ENCODE measurements at places on chromosomes 3 and 15.

DNA sequence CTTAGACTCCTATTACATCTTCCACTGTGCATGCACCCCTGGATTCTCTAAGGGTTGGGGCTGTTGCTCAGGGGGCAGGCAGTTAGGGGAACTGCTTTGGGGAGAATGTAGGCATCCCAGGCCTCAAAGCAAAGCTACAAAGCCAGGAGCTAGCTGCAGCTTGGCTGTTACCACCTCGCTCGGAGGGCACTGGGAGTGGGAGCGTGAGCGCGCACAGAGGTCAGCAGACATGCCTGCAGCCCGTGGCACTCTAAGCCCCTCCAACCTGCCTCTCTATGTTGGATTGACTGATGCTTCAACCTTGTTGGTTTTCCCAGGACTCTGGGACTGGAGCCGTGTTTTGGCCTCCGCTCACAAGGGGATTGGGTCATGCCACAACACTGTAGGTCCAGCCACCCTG is 69.8 kb downstream of the CPN2 start:
- no peak for DNase-seq

GRCh38 chr3:168951884-168952283 is 711.6 kb downstream of the MECOM start:
- no peak for DNase-seq

- DNase-seq, result peak; percentile 87
Observed at GRCh38 chr3:54853573-54854404, 74.1 kb downstream of the LRTM1 start.

DNA sequence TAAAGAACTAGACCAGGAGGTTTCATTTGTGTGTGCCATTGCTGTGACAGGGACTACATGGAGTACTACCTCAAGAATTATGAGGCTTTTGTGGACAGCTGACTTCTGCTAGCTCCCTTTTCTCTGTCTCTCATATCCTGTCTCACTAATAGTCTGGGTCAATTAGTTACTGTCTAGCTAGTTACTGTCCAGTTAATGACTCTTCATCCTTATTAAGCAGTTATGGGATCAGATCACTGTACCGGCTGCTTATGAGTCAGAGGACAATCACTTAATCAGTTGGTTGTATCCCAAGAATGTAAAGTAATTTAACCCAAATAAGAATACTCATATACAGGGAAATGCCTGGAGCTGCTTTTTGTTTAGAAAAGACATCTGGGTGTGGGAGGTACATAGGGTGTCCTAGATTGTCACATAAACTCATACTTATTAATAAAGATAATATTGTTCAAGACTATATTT is 158.0 kb downstream of the CDIN1 start:
- DNase-seq, result peak; percentile 16

DNA sequence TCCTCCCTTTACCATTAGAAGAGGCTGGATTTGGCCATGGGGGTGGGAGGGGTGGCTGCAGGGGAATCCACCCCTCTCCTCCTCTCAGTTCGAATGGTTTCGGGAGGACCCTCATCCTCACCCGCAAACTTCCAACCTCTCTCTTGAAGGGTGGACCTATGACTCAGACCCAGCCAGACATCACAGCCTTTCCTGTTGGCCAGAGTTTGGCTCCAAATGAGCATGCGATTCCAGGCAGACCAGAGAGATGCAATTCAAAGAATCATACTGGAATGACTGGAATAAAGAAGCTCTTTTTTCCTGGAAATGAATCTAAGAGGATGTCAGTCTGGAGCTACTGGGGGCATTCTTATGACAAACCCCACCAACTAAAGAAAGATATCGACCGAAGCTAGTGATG is 516.7 kb upstream of the MDFIC2 start:
- peak; percentile 43 for DNase-seq

DNA sequence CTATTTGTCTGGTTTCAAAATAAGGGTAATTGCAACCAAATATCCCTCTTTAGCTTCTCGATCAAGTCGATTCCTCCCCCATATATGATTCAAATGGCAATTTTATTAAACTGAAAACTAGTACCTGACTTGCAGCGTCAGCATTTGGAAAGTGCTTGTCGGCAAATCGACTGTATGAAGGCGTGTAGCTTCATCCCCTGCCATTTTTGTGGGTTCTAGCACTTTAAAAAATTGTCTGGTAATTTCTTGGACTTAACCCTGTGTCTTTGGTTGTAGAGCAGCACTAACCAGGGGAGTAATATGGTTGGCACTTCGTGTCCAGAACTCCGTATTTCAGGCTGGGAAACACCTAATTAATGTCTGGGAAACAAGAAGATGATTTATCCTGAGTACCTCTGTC is 573 bp downstream of the MME start:
- peak; percentile 11 for DNase-seq

DNA sequence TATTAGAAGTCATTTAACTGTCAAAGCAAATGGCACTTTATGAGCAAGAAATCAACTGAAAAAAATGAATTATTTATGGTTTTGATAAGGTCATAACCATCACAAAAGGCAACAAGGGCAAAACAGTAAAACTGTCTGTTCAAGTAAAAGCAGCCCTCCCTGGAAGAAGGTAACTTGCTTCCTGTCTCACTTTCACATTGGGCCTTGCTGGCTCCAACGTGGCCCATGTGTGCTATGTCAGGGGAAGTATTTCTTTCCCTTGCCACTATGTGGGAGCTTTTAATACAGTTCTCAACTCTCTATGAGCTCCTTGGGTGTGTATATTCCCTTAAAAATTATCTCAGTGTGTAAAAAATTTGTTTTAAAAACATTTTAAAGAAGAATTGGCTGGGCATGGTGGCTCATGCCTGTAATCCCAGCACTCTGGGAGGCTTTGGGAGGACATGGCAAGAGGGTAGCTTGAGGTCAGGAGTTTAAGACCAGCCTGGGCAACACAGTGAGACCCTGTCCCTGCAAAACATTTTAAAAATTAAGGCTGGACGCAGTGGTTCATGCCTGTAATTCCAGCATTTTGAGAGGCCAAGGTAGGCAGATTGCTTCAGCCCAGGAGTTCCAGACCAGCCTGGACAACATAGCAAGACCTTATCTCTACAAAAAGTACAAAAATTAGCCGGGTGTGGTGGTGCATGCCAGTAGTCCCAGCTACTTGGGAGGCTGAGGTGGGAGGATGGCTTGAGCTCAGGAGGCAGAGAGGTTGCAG is 45.2 kb upstream of the TJP1 start:
- DNase-seq, result no peak

DNA sequence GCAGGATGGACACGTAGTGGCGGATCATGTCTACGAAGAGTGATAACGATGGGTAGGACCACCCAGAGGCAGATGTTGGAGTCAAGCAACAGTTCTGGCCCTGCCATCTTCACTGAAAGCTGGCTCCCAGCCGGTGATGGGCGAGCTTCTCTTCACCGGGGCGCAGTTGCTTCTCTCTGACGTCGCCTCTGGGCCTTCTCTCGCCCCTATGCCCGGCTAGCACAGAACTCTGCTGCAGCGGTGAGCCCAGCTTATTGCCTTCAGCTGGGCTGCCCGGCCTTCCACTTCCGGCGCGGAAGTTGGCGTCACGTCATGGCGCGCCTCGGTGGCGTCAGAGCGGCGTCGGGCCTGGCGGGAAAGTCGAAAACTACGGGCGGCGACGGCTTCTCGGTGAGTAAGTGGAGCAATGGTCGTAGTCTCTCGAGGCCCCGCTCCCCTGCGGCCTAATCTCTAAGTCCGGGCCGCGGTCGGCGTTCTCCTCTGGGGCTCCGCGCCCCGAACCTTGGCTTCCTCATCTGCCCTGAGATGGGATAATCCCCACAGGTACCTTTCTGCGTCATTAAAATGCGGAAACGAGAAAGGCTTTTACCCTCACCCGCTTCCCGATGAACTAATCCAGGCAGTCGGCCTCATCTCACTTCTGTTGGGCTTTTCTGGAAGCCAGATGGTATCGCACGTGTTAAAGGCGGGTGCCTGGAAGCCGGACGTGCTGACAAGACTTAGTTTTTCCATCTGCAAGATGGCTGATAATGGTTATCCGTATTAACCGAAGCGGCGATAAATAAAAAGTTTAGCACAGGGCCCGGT is at the start of gene FANCD2:
Gene FANCD2 (plus strand): TSS at position 354 of the 807 bp plus-strand sequence. CDS start 2,221 bp downstream, outside the sequence.
- peak; percentile 89 for DNase-seq

DNA sequence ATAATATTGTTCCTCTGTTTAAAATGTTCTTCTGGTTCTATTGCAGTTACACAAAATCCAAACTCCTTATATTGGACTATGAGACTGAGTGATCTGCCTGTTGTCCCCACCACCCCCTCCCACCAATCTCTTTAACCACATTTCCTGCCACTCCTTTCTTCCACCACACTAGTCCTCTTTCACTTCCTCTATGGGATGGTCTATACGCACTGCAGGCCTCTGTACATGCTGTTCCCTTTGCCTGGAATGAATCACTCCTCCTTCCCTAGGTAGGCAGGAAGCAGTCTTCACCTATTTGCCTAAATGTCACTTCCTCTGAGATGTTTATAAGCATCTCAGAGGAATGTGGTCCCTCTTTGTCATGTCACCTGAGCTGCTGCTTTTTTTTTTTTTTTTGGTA is 4.0 kb downstream of the MAP2K1 start:
- DNase-seq, result no peak

All from AG08396 (cell line).